ENCODE measurements at places on chromosomes 7 and 10.
A peak's percentile ranks its signal among the peaks of the same experiment; 100 is the strongest.

DNA sequence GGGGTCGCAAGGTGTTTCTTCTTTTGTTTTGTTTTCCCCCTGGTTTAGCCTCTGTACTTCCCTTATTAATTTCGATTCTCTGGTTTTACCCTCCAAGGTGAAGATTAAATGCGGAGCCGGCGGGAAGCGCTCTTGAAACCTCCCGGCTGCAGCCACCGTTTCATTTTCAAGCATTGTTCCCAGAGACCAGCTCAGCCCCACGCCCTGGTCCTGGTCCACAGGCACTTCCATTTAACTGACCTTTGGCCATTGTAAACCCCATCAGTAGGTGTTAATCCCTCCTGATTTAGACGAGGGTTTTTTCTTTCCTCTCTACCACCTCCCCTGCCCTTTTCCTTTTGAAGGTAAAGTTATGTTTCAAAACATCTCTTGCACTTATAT, 39.2 kb upstream of the ENO4 start:
- no peak for DNase-seq

- DNase-seq: no peak
Measured at GRCh38 chr10:124641282-124642087, 102.7 kb downstream of the FAM53B start.

- no peak for DNase-seq
Measured at GRCh38 chr7:115676707-115677106, 353.9 kb downstream of the TFEC start.

GRCh38 chr10:43479275-43479674, 42.4 kb downstream of the ZNF487 start:
- DNase-seq: no peak

GRCh38 chr7:116494472-116494871, 5.1 kb upstream of the CAV2 start:
- DNase-seq: no peak

- DNase-seq: no peak
Measured at GRCh38 chr7:20189852-20190251, 27.3 kb downstream of the MACC1 start.

DNA sequence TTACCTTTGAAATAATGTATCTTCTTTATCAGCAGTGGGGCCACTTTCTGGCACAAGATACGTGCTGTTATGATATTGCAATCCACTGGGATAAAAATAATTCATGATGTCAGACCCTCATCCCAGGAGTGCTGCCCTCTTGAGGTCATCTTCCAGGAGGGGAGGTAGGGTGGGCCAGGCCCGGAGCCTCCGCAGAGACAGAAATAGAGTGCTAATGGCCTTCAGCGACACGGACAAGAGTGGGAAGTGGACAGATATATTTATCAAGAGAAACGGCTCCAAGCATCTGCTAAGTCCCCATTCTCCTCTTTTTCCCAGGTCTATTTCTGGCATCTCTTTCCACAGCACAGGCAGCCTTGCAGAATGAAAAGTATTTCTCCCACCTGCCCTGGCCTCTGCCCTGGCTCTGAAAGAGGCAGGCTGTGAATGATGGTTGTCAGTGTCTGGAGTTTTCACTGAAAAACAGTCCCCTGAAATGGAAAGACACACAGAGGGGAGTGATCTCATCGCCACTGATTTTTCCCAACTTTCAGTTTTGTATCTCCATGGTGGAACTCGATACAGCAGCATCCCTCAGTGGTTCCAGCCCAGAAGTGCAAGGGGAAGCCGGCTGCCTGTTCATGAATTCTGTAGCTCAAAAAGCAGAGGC, 251.7 kb upstream of the MYO3A start:
- no peak for DNase-seq

- DNase-seq: no peak
Measured at GRCh38 chr10:26479766-26480492, 41.8 kb downstream of the APBB1IP start.

DNA sequence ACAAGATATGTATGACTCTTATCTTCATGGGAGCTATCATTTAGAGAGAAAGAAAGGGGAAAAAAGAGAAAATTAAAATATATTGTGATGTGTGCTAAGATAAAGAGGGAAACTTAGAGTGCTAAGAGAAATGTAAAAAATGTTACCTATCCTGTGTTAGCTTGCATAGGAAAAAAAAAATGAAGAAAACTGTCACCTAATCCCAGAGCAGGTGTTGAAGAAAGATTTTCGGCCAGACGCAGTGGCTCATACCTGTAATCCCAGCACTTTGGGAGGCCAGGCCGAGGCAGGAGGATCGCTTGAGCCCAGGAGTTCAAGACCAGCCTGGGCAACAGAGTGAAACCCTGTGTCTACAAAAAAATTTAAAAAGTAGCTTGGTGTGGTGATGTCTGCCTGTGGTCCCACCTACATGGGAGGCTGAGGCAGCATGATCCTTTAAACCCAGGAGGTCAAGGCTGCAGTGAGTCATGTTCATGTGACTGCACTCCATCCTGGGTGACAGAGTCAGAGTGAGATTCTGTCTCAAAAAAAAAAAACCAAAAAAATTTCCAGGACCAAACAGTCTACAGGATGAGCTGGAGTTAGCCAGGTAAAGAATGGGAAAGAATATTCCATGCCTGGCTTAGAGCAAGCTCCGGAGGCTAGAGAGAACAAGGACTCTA, 2.4 kb upstream of the MKLN1 start:
- no peak for DNase-seq

- DNase-seq: no peak
Measured at GRCh38 chr7:15463801-15464666, 97.8 kb downstream of the AGMO start.

DNA sequence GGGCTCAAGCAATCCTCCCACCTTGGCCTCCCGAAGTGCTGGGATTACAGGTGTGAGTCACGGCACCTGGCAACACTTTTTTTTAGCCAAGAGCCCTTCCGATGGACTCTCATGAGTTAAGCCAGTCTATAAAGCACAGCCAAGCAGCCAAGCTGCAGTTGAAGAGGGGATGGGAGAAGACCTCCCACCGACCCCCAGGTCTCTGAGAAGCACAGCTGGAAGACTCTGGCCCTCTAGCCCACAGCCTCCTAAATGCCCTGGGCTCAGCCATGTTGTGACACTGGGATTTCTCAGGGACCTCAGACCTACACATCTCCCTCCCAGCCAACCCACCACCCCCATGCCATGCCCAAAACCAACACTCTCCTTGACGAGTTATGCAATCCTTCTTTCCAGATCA, 31.1 kb downstream of the CALML3 start:
- DNase-seq: no peak

- no peak for DNase-seq
Measured at GRCh38 chr7:148959726-148960125, 68.6 kb downstream of the PDIA4 start.

- no peak for DNase-seq
Measured at GRCh38 chr10:33506391-33506790, 171.9 kb upstream of the NRP1 start.

GRCh38 chr7:129557686-129558481, 53.6 kb upstream of the NRF1 start:
- DNase-seq: no peak

- DNase-seq: no peak
Measured at GRCh38 chr7:31478721-31479120, 35.2 kb upstream of the ITPRID1 start.

DNA sequence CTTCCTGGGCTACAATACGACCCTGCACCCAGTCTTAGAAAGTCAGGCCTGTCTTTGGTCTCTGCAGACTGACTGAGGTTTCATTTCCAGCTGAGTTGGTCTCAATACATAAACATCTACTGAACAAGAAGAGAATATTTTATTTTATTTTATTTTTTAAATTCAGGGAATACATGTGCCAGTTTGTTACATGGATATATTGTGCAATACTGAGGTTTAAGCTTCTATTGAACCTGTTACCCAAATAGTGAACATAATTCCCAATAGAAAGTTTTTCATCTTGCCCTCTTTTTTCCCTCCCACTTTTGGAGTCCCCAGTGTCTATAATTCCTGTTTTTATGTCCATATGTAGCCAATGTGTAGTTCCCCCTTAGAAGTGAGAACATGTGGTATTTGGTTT, 10.7 kb downstream of the FZD8 start:
- DNase-seq: no peak

DNA sequence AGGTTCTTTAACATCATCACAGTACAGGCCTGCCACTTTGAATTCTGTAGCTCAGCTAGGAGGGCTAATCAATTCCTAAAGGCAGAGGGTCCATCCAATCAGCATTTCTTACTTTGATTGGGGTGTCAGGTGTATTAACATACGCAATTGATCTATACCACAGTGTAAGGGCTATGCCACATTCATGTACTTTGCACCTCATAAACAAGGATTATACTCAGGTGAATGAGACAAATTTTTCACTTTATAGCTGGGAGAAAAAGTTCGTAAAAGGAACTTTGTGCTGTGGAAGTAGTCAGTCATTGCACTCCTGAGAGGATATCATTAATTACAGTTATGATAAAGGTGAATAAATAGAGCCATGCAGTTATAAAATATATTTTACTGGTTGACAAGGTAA, 119.9 kb upstream of the AHR start:
- no peak for DNase-seq

DNA sequence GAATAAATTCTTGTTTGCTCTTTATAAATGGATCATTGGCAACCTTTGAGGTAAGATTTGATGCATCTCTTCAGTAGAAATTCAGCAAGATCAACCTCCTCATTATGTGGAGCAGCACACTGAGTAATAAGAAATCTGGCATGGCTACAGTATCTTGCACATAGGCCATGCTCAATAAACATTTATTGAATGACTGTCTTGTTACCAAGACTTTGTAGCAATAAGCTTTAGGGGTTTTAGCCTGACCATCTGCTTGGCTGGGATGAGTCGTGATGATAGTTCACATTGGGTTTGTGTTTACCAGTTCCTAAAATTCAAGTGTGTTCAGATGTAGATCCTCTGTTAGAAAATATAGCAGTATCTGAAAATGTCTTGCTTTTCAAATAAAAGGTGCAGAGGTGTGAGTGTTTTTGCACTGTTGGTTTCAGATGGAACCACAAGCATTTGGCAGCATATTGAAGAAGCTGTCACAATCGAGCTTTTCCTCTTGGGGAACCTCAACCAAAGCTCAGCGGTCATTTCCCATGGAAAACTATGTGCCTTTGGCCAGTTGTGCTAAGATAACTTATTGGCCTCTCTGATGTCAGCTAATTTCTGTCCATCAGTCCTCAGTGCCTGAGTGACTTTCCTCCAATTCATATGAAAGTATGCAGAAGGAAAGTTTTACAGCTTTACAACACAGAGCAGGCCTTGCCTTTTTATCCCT, 442.6 kb downstream of the GFRA1 start:
- no peak for DNase-seq

GRCh38 chr7:107025449-107026103, 18.9 kb upstream of the PRKAR2B start:
- no peak for DNase-seq

- DNase-seq: no peak
Measured at GRCh38 chr10:60384708-60385398, 4.8 kb downstream of the ANK3 start.

GRCh38 chr7:22842973-22843372, 20.3 kb upstream of the TOMM7 start:
- DNase-seq: no peak

GRCh38 chr7:129367700-129368388, 66.4 kb upstream of the STRIP2 start:
- peak; percentile 58 for DNase-seq

DNA sequence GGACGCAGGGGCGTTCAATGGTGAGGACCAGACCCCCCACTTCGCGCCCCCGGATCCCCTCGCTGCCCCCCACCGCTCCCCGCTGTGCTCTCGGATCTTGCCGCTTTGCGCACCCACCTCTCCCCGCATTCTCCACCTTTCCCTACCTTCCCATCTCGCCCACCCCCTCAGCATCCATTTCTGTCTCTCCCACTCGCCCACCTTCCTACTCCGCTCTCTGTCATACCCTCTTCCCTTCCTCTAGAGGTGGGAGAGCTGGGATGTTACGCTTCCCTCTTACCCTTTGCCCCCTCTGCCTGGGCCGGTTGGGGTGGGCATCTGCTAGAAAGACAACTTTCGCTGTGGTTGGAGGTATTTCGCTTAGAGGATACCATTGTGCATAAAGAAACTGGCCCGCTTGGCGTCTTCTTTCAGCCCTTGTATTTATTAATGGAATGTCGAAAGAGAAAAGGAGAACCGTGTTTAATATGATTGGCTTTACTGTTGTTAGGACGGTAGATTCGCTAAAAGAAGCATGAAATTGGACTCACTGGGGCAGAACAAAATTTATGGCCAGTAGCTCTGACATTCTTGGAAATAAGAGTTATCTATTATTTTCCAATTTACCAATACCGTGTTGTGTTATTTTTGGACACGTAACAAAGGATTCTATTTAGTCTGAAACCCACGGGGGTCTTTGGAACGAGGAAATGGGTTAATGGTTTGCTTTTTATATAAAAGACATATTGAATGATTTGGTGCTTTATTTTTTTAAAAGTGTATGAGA, 873 bp downstream of the PRKAR2B start:
- no peak for DNase-seq

DNA sequence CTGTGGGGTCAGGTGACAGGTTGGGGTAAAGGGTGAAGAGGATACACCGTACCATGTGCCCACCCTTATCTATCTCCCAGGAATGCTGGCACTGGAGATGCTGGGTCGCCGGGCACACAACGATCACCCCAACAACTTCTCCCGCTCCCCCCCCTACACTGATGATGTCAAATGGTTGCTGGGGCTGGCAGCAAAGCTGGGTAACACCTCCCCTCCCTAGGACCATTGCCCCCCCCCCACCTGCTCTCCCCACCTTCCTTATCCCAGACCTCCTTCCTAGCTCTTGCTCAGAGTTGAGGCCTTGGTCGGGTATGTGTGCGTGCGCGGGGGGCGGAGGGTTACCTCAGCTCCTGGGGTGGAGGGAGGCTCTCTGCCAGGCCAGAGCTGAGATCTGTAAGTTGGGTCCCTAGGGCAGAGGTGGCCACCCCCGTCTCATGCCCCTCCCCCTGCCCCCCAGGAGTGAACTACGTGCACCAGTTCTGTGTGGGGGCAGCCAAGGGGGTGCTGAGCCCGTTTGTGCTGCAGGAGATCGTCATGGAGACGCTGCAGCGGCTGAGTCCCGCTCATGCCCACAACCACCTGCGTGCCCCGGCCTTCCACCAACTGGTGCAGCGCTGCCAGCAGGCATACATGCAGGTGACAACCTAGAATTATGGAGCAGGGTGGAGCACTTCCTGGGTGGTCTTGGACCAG, 10.7 kb downstream of the NDST2 start:
- no peak for DNase-seq

- no peak for DNase-seq
Measured at GRCh38 chr7:711093-711921, 15.2 kb upstream of the DNAAF5 start.

- no peak for DNase-seq
Measured at GRCh38 chr7:8221567-8221966, 40.4 kb downstream of the ICA1 start.
